Omental fat pad (tissue), 4 donors: ENCODE measurements at places on chromosomes 13 and 19.

DNA sequence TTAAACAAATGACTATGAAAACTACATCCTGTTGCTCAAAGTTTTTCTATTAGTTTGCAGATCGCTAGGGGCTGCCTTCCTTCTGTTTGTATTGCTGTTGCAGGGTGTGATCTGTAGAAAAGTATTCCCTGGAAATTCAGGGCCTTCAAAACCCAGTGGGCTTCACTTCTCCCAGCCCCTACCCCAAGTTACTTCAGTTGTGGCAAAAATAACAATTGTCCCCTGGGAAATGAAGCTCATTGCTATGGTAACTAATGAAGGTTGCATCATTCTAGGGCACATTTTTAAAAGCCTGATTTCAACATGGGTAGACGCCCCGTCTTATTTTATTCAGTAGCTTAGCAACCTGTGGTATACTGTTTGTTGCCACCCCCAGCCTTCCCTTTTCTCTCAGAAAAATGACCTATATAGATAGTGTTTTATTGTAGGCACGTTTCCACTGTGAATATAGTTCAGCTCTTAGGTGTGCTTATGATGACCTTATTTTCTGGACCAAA is 60.9 kb downstream of the WDFY2 start:
- no peak for DNase-seq

DNA sequence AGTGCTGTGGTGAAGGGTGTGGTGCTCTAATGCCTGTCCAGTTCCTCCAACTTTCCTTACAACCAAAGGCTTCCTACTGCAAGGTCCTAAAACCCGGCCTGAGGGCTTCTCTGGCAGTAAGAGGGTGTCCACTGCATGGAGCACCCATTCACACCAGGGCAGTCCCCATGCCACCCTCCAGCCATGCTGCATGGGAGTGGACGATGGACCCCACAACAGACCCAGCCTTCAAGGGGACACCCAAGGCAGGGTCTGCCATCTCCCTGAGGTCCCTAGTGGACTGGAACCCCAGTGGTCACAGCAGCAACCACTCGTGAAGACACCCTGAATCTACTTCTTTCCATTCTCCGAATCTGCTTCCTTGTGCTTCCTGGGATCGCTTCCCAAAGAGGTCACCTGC is 117.6 kb upstream of the SOX1 start:
- no peak for DNase-seq

DNA sequence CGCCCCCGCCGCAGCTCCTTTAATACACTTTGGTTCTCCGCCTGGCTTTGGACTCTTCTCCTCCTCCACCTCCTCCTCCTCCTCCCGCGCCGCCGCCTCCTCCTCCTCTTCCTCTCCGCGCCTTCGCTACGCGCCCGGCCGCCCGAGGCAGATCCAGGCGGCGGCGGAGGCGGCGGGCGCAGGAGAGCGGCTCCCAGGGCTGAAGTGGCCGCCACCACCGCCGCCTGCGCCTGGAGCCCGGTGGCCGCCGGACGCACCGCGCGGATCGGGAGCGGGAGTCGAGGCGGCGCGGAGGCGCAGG is at the start of gene ZIC2:
Gene ZIC2, plus strand, starts transcription at position 50 of the 301 bp plus-strand sequence. CDS start 281 bp downstream, outside the sequence.
- DNase-seq: no peak

- DNase-seq: no peak
Measured at GRCh38 chr19:3062165-3063105, at the start of gene TLE5. Gene TLE5, minus strand, starts transcription at chr19:3062495. Its CDS starts 295 bp downstream, at chr19:3062200.

GRCh38 chr13:39233519-39233918 is 195.3 kb downstream of the NHLRC3 start:
- no peak for DNase-seq

DNA sequence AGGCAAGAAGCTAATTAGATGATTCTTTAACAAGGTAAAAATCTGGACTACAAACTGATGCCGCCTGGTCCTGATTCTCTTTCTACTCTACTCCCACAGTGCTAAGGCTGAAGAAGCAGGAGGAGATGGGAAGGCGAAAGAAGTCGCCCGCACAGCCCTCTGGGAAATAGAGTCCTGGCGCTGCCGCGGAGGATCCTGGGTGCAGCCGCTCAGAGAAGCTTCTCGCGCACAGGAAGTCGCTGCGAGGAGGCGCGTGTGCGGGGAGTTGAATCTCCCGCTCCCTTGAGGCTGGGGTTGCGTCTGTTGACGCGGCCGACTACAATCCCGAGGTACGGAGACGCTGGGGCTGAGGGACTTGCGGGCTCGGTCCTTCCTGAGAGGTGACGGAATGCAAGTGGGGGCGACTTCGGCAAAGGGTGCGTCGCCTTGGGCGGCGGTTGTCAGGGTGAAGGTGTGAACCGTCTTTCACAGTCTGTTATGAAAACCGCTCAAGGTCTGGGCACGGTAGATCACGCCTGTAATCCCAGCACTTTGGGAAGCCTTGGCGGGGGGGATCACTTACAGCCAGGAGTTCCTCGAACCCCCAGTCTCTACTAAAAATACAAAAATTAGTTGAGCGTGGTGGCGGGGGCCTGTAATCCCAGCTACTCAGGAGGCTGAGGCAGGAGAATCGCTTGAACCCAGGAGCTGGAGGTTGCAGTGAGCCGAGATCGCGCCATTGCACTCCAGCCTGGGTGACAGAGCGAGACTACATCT is at the start of gene ZNF473:
Gene ZNF473, plus strand, starts transcription at position 212 of the 756 bp plus-strand sequence. CDS start 5,078 bp downstream, outside the sequence.
- DNase-seq: peak; percentile 65

DNA sequence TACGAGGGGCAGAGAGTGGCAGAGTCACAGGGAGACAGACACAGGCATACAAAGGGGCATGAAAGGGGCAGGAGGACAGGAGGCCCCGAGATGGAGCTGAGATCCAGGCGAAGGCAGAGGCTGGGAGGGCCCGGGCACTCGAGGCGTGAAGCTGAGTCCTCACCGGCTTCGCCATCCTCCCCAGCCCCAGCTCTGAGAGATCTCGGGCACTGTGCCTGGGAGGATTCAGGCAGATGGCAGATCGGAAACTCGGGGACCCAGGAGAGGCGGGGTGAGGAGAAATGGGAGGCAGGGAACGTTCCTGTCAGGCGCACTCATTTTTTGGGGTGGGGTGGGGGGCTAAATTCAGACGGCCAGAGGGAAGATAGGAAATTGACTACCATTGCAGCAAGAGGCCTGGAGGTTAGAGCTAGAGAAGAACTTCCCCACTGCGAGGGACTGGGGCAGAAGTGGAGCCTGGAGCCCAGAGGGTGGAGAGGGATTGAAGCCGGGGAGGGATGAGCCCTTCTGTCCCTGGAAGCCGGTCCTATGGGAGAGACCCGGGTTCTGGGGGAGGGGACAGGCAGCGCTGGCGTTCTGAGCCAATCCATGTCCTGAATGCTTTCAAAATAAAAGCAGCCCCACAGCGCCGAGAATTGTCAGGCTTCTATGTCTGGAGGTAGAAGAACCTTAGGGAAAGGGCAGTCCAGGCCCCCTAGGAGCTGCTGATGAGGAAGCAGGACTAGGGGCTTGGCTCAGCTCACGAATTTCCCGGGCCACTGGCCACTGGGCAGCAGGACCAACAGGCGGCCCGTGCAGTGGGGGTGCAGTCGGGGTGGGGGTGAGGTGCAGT is 12.6 kb downstream of the LRRC4B start:
- DNase-seq: no peak

GRCh38 chr19:10005632-10006334 is 4.5 kb downstream of the COL5A3 start:
- DNase-seq: no peak

GRCh38 chr19:7337380-7338194 is 11.2 kb upstream of the ARHGEF18 start:
- no peak for DNase-seq

DNA sequence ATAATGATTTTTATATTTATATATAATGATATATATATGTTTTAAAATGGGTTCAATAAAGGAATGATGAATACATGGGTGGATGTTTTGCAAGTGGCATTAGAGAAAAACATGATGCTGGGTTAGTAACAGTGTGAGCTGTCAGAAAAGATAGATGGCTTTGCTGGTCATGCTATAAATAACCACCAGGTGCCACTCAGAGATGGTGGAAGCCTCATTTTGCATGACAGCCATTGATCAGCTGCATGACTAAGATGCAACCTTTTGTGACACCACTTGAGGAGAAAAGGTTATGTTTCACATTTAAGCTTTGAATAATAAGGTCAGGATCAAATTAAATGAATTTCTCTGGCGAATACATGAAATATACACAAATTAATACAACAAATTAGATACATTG is 737.7 kb downstream of the PCDH9 start:
- no peak for DNase-seq

GRCh38 chr13:28574617-28575142 is 79.8 kb upstream of the FLT1 start:
- DNase-seq: no peak

DNA sequence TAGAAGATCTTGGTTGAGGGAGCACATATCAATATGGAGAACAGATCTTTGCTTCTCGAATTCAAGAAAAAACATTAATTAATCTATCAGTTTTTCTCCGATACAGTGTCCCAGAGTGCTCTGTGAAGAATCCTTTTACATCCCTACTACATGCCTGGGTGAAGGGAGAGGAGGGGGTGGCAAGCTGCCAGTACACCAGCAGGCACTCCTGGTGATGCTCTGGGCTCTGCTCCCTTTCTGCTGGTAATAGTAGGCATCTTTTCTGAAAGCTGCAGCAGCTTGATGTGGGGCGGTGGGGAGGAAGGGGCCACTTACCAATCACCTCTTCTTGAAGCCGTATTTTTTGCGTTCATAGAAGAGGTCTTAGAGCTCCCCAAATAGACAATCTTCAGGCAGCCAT is 30.7 kb downstream of the PBX4 start:
- no peak for DNase-seq

DNA sequence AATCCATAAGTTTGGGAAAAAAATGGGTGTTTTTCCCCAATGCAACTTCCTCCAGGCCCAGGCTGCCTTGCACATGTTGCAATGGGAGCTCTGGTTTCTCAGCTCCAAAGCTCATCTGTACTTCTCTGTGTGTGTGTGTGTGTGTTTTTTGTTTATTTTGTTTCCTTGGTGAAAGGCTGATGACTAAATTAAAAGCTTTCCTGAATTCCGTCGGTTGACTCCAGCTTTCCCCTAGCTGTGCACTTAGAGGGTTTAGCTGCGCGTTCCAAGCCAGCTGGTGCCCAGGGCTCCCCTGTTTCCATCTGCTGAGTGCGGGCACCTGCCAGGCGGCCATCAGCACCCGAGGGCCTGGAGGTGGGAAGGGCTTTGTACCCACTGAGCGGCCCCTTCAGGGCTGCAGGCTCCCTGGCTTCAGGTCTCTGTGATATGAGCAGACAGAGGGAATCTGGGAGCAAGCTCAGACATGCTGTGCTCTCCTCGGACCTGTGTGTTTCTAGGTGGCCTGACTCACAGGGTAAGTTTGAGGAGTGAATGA is 129.1 kb upstream of the SOX1 start:
- no peak for DNase-seq

DNA sequence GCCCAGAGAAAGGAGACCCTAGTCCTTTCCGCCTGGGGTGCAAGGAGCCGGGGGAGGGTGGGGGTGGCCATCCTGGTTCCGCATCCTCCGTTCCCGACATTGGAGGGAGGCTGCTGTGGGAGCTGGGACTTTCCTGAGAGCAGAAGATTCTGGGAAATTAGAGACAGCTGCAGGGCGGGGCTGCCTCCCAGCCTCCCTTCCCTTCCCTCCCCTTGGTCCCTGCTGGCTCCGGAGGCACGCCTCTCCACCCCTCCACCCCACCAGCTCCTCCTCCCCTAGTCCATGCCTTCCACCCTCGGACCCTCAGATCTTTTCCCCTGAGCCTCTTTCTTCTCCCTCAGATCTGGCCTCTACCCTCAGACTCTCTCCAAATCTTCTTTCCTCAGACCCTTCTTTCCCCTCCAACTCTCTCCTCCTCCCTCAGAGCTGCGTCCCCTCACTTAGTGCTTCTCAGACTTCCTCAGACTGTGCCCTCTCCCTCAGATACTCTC is 3.1 kb upstream of the BCL3 start:
- DNase-seq: no peak

GRCh38 chr19:15323496-15324235 is 8.7 kb downstream of the BRD4 start:
- DNase-seq: no peak

GRCh38 chr19:10552510-10553053 is 8.9 kb downstream of the ATG4D start:
- DNase-seq: no peak

DNA sequence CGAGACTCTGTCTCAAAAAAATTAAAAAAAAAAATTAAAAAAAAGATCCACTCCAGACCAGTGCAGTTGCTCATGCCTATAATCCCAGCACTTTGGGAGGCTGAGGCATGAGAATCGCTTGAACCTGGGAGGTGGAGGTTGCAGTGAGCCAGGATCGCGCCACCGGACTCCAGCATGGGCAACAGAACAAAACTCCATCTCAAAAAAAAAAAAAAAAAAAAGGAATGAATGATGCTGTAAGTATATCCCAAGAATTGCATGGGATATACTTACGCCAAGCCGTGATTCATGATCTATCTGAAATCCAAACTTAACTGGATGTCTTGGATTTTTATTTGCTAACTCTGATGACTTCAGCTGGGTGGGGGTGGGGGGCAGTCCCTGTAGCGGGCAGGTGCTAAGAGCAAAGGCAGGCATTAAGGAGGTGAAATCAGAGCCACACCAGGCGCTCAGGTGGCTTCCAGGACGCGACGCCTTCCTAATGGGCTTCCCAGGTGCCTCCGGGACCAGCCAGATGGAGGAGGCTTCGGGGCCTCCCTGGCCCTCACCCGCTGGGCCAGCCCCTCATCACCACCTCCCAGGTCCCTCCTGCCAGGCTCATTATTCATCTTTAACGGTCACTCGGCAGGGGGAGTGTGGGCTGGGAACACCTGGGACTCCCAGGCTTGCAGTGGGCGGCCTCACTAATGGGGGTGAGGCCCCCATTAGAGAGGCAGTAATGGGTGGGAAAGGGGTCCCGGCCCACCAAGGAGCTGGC is 11.4 kb upstream of the FUT5 start:
- DNase-seq: no peak

- no peak for DNase-seq
Measured at GRCh38 chr13:113555141-113555540, 29.4 kb upstream of the TFDP1 start.

GRCh38 chr19:53596056-53596455 is 35.7 kb upstream of the DPRX start:
- DNase-seq: no peak

DNA sequence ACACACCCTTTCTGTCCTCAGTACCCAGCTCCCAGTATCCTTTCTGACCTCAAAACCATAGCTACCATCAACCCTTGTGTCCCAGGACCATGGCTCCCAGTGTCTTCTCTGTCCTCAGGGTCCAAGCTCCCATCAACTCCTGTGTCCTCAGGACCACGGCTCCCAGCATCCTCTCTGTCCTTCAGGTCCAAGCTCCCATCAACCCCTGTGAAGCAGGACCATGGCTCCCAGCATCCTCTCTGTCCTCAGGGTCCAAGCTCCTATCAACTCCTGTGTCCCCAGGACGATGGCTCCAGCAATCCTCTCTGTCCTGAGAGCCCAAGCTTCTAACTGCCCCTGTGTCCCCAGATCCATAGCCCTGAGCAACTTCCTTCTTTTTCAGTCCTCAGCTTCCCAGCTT is 1.7 kb upstream of the CADM4 start:
- no peak for DNase-seq
